ENCODE measurements at places on chromosomes 16 and 17. TPM values are rescaled to one million over a fixed set of nuclear protein-coding genes. Genes with fewer than 3 reads are reported as not detected.
A peak's percentile ranks its signal among the peaks of the same experiment; 100 is the strongest.

- peak; percentile 39 for DNase-seq
These were observed 59.8 kb downstream of the NEUROD2 start for GRCh38 chr17:39547713-39548478.

- no peak for DNase-seq
These were observed 7.7 kb upstream of the JPT2 start for GRCh38 chr16:1670371-1670770.

DNA sequence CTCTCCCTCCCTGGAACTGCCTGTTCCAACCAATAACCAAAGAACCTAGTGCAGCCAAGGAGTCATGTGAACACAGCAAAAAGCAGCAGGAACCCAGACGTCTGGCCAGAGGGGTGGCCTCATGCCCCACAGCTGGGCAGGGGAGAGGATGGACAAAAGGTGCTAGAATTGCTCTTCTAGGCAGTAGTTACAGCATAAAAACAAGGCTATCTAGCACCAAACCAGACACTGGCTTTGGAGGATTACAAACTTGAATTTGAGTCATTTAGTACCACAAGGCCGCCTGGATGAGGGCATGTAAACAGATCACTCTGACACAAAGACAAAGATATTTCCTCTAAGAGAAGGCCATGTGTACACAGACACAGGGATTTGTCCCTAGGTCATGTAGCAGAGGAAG, 423.3 kb upstream of the MAF start:
- DNase-seq = no peak

DNA sequence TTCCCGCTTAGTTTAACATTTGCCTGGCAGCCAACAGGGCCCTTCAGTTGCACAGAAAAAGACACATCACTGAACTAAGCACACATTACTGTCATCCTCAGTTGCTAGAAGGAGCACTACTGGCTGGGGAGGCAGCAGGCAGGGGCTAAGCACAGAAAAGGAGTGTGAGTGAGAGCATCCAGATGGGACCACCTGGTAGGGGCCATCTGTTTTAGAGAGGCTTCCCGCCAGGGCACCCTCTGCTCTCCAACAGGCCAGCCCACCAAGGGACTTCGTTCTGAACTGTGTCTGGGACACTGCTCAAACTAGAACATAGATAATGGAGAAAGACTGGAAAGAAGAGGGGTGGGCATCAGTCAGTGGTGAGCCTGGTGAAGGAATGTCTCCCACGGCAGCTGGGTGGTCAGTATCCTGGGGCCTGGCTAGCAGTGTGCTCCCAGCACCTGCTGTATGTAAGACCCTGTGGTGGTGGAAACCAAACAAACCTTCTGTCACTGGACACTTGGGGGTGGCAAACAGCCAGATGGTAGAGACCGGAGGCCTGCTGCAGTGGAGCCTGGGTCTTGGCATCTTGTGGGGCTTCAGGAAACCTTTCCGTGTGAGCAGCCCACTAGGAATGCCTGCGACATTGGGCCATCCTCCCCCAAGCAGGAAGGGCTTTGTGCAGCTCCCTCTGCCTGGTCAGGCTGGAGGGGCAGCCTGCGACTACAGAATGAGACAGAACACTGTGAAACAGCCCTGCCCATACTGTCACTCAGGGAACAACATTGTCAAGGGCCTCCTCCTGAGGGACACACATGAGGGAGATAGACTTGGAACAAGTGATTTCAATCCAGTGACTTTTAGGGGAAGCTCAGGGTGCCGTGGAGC, 12.8 kb upstream of the RANGRF start:
- DNase-seq = no peak

GRCh38 chr16:75028544-75029135, 29.8 kb downstream of the ZNRF1 start:
- DNase-seq = no peak

Gene FOXN1
- total RNA-seq = not detected

Gene MT1H
- not detected for total RNA-seq
